Vagina (tissue), 2 donors: ENCODE measurements at places on chromosomes 5 and 9. TPM values are rescaled to one million over a fixed set of nuclear protein-coding genes. Genes with fewer than 3 reads are reported as not detected.
A peak's percentile ranks its signal among the peaks of the same experiment; 100 is the strongest.

DNA sequence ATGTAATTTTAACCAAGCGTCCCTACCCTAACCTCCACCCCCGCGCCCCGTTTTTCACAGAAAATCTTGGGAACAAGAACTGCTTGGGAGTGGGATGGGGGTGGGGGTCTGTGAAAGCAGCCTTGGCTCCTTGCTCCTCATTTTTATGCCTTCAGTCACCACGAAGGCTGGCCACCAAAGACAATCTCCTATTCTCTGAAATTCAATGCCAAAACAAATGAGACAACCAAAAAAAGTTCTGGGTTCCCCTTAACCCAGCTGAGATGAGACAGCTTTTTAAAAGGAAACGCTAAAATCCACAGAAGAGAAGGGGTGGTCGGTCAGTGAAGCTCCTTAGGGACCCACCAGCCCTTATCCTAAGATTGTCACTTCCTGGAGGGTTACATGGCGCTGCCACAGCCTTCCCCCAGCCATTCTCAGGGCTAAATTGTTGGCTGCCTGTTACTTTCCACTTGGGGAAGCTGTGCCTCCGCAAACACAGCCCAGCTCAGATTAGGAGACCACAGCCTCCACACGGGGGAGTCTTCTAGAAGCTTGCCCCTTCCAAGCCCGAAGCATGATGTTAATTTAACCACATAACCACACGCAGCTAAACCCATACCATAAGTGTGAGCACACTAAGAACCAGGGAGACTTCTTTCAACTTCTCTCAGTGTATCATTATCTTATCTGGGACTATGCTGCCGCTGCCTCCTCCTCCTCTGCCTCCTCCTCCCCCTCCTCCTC is 136.3 kb downstream of the FOXD1 start:
- peaks cover 15% of the 10 kb centered on the region for H3K4me1 ChIP-seq
- H3K36me3 ChIP-seq, result no peaks in the 10 kb centered on the region
- H3K27ac ChIP-seq, result no peak overlapping the region
- no peaks in the 10 kb centered on the region for H3K27me3 ChIP-seq

NCBP1 gene
- 23.3 TPM for total RNA-seq

- peaks cover 8% of the 10 kb centered on the region for H3K4me1 ChIP-seq
- H3K27ac ChIP-seq, result no peak overlapping the region
- H3K36me3 ChIP-seq, result no peaks in the 10 kb centered on the region
- DNase-seq, result no peak
- no peak overlapping the region for H3K4me3 ChIP-seq
- H3K27me3 ChIP-seq, result no peaks in the 10 kb centered on the region
These were observed 39.8 kb upstream of the CRB2 start for GRCh38 chr9:123316053-123316718.

GRCh38 chr9:618478-618877 is 223.0 kb upstream of the DMRT1 start:
- no peak for DNase-seq
- H3K4me3 ChIP-seq, result no peak overlapping the region
- H3K27me3 ChIP-seq, result no peaks in the 10 kb centered on the region
- peaks cover 35% of the 10 kb centered on the region for H3K4me1 ChIP-seq
- no peaks in the 10 kb centered on the region for H3K36me3 ChIP-seq
- no peak overlapping the region for H3K27ac ChIP-seq

ZNF366 gene
- total RNA-seq, result 3.2 TPM

DNA sequence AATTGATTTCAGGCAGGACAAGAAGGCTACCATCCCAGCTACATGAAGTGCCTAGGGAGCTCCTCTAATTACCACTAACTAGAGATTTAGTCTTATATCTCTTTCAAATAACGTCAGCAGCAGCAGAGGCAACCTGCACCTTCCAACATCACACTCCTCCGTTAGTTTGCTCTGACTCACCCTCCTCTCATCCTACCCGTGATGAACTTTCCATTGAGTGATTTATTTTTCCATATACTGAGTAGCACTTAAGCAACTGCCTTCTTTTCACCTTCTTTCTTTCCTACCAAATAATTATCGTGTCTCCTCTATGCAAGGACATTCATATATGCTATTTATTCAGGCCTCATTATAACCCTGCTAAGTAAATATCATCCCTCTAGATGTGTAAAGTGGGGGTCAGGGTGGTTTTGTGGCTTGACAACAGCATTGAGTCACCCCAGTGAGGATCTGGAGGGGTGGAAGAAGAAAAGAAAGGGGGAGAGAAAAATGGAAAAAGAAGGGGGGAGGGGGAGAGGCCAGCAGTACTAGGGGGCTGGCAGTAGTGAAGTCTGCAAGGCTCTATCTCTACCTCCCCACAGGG is 64.6 kb upstream of the CAST start:
- no peaks in the 10 kb centered on the region for H3K27me3 ChIP-seq
- no peak overlapping the region for H3K4me3 ChIP-seq
- no peak for DNase-seq
- H3K4me1 ChIP-seq, result no peaks in the 10 kb centered on the region
- H3K36me3 ChIP-seq, result no peaks in the 10 kb centered on the region
- no peak overlapping the region for H3K27ac ChIP-seq

HSPB3 gene
- total RNA-seq, result not detected

GRCh38 chr9:77807846-77808750 is 160.0 kb upstream of the GNA14 start:
- no peaks in the 10 kb centered on the region for H3K27me3 ChIP-seq
- no peaks in the 10 kb centered on the region for H3K36me3 ChIP-seq
- DNase-seq, result no peak
- peak overlapping the region; percentile 18 for H3K27ac ChIP-seq
- H3K4me3 ChIP-seq, result no peak overlapping the region
- H3K4me1 ChIP-seq, result peaks cover 8% of the 10 kb centered on the region

GRCh38 chr5:56154732-56155484 is 78.2 kb downstream of the ANKRD55 start:
- DNase-seq, result no peak
- H3K27me3 ChIP-seq, result no peaks in the 10 kb centered on the region
- H3K4me3 ChIP-seq, result no peak overlapping the region
- peak overlapping the region; percentile 54 for H3K27ac ChIP-seq
- H3K36me3 ChIP-seq, result no peaks in the 10 kb centered on the region

FRMPD1 gene
- 0.98 TPM for total RNA-seq

DNA sequence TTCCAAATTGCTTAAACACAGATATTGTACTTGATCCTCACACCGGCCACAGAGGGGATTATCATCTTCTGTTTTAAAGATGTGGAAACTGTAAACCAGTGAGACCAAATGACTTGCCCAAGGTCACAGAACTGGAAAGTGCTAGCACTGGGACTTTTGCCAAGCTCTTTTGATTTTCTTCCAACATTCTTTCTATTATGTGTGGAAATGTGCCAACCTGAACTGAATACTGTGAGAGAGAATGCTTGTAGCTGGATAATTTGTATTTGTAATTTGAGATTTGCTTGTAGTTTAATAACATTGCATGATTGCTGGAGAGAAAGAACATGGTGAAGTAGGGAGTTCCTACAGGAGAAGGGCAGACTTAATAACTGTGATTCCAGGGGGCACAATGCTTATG is 977.9 kb upstream of the NUDT12 start:
- no peaks in the 10 kb centered on the region for H3K36me3 ChIP-seq
- H3K4me1 ChIP-seq, result no peaks in the 10 kb centered on the region
- no peak overlapping the region for H3K27ac ChIP-seq

DNA sequence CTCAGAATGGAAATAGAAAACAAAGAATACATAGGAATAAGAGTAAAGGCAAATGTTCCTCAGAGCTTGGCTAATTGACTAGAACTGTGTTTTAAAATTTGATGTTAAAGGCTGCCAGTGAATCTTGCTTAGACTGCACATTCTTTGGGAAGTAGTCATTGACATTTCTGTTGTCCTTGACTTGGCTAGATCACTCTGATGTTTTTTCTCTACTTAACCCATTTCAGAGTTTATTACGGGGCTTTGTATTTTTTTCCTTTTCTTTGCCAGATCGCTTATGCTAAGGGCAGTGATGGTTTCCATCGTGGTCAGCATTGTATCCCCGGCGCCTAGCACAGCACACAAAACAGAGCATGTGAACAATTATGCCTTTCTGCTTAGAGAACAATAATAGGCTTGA is 1126.7 kb upstream of the CDH9 start:
- no peaks in the 10 kb centered on the region for H3K4me1 ChIP-seq
- H3K36me3 ChIP-seq, result no peaks in the 10 kb centered on the region
- H3K27me3 ChIP-seq, result no peaks in the 10 kb centered on the region
- no peak overlapping the region for H3K4me3 ChIP-seq
- H3K27ac ChIP-seq, result no peak overlapping the region

DNA sequence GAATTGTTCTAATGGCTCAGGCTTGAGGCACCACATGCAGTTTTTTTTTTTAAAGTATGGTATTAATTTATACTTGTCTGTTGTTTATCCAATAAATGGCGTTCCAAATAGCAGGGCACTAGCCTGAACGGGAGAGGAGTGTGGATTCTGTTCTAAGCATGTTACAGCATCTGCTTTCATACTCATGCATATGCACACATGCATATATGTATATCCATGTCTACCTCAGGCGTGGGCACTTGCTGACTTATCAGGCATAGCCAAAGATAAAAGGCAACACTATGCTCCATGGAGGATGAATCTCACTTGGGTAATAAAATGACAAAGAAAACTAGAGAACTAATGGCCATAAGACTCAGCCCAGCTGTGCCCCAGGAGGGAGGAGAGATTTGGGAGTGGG is 393.8 kb downstream of the GADD45G start:
- H3K4me1 ChIP-seq, result peaks cover 61% of the 10 kb centered on the region
- H3K4me3 ChIP-seq, result no peak overlapping the region
- H3K27ac ChIP-seq, result no peak overlapping the region
- H3K27me3 ChIP-seq, result no peaks in the 10 kb centered on the region
- no peak for DNase-seq
- H3K36me3 ChIP-seq, result no peaks in the 10 kb centered on the region

BTNL8 gene
- total RNA-seq, result not detected

GRCh38 chr5:109706095-109706494 is 16.4 kb downstream of the MAN2A1 start:
- no peak for DNase-seq
- no peaks in the 10 kb centered on the region for H3K36me3 ChIP-seq
- H3K4me3 ChIP-seq, result no peak overlapping the region
- H3K4me1 ChIP-seq, result peaks cover 25% of the 10 kb centered on the region
- no peaks in the 10 kb centered on the region for H3K27me3 ChIP-seq

DNA sequence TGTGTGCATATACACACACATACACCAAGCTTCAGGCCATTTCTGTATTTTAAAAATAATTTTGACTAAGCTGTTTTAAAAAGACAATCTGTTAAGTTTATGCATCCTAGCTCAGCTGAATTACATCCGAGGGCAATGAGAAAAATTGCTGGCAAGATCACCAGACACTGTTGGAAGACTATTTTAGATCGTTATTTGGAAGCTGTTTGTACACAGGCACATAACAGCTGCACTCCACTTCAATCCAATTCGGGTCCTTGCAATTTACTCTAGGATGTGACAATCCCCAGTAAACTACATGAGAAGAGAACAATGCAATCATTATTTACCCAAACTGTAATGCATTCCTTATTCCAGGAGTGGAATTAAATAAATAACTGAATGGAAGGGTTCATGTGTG is 79.3 kb upstream of the RASA1 start:
- H3K4me3 ChIP-seq, result no peak overlapping the region
- no peak overlapping the region for H3K27ac ChIP-seq
- H3K4me1 ChIP-seq, result no peaks in the 10 kb centered on the region
- H3K27me3 ChIP-seq, result no peaks in the 10 kb centered on the region

HSD17B3 gene
- not detected for total RNA-seq

DNA sequence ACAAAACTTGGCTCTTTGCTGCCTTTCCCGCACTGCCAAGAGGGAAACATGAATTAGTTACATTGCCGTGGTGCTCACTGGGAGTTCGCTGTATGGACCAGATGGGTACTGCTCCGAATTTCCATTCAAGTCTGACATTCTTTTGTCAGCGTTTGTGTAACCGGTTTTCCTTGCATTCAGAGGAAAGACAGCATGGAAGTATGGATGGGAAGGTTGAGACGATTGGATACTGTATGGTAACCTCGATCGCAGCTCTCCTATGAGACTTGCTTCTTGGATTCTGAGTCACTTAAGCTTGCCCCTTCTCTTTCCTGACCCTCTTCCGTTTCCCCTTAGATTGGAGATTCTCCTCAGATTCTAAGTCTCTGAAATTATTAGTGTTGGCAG is 625 bp upstream of the UBLCP1 start:
- DNase-seq, result no peak
- H3K4me1 ChIP-seq, result peaks cover 28% of the 10 kb centered on the region
- H3K27me3 ChIP-seq, result no peaks in the 10 kb centered on the region
- no peaks in the 10 kb centered on the region for H3K36me3 ChIP-seq

FBP1 gene
- total RNA-seq, result 1.7 TPM

PAEP gene
- total RNA-seq, result not detected

LHX3 gene
- not detected for total RNA-seq

- no peak overlapping the region for H3K27ac ChIP-seq
- no peak for DNase-seq
- no peaks in the 10 kb centered on the region for H3K36me3 ChIP-seq
- H3K4me1 ChIP-seq, result no peaks in the 10 kb centered on the region
These were observed 58.6 kb upstream of the LMNB1 start for GRCh38 chr5:126718236-126718868.

DNA sequence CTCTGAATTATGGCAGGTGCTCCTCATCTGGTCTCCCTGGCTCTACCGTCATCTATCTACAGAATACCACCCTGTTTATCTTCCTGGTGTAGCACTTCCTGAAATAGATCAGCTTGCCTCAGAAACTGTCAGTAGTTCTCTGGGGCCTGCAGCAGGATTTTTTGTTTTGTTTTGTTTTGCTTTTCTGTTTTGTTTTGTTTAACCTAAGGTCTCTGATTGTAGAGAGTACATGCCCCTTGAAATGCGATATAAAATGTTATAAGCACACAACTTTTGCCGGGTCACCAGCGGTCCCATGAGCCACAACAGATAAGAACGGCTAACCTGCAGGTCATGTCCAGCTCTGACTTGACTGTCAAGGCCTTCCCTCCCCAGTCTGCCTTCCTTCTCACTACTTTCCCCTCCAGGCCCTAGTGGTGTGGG is 26.6 kb upstream of the CREBRF start:
- peaks cover 28% of the 10 kb centered on the region for H3K4me1 ChIP-seq
- no peak overlapping the region for H3K27ac ChIP-seq
- DNase-seq, result no peak
- H3K27me3 ChIP-seq, result no peaks in the 10 kb centered on the region

ACTBL2 gene
- not detected for total RNA-seq

GRCh38 chr5:60649288-60649917 is 50.6 kb downstream of the DEPDC1B start:
- DNase-seq, result no peak
- H3K4me3 ChIP-seq, result no peak overlapping the region
- H3K27ac ChIP-seq, result no peak overlapping the region
- no peaks in the 10 kb centered on the region for H3K36me3 ChIP-seq
- H3K4me1 ChIP-seq, result no peaks in the 10 kb centered on the region
- H3K27me3 ChIP-seq, result no peaks in the 10 kb centered on the region

GDNF gene
- total RNA-seq, result 0.98 TPM
